A172 (cell line): ENCODE measurements at places on chromosomes 4 and X.
A peak's percentile ranks its signal among the peaks of the same experiment; 100 is the strongest.

- no peak for DNase-seq
Observed at GRCh38 chr4:72951147-72951546, 118.4 kb downstream of the COX18 start.

GRCh38 chrX:3443184-3443583, 96.7 kb upstream of the MXRA5 start:
- no peak for DNase-seq

DNA sequence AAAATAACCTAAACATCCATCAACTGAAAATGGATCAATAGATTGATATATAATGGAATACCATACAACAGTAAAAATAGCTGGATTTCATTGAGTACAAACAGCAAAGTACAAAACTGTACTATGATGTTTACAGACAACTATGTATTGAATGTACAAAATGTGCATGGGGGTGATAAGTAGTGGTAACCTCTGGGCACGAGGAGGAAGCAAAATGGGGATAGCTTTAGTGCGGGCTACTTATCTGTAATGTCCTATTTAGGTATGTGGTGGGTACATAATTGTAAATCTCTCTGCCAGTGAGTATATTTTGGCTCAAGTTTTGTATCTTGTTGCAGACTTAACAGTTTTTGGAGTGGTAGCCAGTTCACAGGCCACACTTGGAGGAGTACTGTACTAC, 123.6 kb downstream of the STAG2 start:
- no peak for DNase-seq

DNA sequence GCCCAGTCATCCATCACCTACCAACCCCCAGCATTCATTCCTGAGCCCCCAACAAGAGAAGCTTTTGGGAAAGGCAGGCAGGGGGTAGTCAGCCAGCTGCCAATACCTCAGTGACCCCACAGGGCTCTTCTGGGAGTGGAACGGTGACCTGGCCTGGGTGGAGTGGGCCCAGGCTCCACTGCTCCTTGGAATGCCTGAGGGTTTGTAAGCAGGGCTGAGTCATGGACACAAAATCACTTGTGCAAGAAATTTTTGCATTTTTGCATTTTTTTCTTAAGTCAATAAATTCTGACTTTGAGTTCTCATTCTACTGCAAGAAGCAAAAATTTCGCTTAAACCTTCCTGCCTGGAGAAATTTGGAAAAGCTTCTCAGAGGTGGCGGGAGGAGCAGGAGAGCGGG, 18.5 kb downstream of the SORCS2 start:
- DNase-seq = peak; percentile 55

DNA sequence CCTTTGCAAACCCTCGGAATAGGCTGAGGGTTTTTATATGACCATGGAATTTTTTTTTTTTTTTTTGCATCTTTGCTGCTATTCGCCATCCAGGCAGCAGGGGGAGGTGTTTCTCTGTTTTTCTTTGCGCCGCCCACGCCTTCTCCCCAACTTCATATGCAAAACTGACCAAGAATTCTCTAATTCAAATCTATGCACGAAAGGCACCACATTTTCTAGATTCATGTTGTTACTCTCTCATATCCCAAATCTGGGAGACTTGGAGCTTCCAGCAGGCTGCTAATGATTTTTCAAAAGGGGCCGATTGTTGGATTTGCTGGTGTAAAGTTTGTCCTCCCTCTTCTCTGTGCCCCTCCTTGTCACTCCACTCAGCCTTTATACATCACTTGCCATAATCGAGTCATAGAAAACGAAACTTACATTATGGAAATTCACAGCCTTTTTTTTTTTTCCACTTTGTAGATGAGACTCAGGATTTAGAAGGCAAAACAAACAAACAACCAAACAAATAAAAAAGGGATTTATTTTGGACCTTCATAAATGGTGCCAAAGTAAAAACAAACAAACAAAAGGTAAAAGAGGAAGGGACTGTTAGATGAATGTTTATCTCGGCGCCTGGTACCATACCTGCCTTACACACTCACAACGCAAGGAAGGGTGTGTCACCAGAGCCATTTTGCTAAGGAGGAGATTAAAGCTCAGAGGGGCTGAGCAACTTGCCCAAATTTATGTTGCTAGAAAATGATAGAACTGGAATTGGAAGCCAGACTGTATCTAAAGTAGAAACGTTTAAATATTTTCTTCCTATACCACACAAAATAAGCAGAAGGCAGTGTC, 29.3 kb upstream of the BOD1L1 start:
- DNase-seq = peak; percentile 44

- DNase-seq = peak; percentile 37
Observed at GRCh38 chrX:19883878-19884277, 3.5 kb downstream of the SH3KBP1 start.

- peak; percentile 16 for DNase-seq
Observed at GRCh38 chr4:1775731-1776500, 17.2 kb upstream of the FGFR3 start.

GRCh38 chr4:56086561-56086960, 137.8 kb downstream of the CEP135 start:
- DNase-seq = peak; percentile 4

DNA sequence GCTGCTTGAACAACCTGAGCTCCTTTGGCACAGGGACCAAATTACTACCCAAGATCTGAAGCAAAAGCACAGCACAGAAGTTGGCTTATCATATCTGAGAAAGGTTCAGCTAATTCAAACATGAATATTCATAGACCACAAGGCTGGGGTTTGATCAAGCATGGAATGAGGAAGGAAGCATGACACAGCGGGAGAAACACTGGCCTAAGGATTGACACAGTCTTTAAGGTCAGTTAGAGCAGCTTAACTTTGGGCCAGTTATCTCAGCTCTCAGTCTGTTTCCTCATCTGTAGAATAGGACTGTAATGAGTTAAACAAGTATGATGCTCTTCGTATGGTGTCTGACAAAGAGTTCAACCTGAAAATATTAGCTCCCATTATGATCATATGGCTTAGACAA, 88.5 kb upstream of the CBR4 start:
- DNase-seq = no peak

- DNase-seq = no peak
Observed at GRCh38 chrX:124690495-124690894, 344.1 kb downstream of the SH2D1A start.

DNA sequence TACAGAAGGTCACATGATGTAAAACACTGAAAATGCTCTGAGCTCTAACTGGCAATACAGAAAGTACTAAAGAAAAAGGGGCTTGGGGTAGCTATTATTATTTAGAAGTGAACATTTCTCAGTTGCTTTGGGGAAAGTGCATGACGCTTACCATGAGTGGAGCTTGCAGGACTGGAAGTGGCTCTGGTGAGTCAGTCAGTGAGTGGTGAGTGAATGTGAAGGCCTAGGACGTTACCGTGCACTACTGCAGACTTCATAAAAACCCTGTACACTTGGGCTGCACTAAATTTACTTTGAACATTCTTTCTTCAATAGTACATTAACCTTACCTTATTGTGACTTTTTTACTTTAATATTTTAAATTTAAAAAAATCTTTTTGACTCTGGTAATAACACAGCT, 89.3 kb upstream of the ENPP6 start:
- no peak for DNase-seq

DNA sequence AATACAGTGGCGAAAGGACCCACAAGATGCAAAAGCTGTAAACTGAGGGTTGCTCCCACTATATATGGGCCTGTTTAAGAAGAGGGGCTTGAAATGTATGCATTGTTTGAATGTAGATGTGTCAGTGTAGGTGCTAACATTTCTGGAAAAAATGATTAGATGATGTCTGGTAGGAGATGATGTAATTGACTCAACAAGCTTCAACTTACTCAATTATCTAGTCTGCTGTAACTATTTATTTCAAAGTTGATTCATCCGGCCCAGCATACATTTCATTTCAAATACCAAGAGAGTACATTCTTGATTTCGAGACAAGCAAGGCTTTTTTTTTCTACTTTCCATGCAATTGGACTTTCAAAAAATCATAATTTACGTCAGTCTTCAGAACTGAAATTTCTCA, 9.3 kb upstream of the ENAM start:
- no peak for DNase-seq

DNA sequence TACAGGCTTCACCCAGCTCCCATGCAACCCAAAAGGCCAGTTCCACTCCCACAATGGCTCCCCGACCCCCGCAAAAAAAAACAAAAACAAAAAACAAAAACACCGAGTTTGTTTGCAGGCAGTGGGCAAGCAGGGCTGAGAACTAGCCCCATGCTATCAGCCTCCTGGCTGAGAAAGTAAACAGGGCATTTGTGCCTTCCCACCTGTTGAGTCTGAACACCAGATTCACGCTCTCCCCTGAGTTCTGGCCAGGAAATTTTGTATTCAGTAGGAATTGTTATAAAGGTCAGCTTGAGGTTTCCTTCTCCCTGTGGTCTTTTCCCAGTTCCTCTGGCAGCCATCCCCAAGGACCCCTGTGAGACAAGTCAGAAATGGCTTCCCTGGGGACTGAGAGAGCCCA, 1066.5 kb downstream of the GLUD2 start:
- DNase-seq = no peak

DNA sequence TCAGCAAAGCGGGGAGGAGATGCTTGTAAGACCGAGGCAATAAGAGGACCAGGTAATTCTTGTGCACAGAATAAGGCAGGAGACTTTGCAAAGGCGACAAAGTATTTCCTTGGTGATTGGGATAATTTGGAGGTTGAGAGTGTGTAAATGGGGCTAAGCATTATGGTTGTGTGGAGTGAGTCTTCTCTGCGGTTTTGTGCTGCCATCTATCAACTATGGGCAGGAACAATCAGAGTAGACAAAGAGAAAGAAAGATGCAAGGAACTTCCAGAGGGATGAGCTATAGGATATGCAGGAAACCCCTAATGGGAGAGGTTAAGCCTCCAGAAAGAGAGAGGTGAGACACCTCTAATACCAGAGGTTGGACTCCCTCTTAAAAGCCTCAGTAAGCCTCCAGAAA, 339.8 kb downstream of the PAPSS1 start:
- DNase-seq = no peak

- peak; percentile 28 for DNase-seq
Observed at GRCh38 chr4:123349421-123350190, 47.0 kb upstream of the SPRY1 start.

- no peak for DNase-seq
Observed at GRCh38 chr4:78520808-78521226, 30.8 kb upstream of the ANXA3 start.

DNA sequence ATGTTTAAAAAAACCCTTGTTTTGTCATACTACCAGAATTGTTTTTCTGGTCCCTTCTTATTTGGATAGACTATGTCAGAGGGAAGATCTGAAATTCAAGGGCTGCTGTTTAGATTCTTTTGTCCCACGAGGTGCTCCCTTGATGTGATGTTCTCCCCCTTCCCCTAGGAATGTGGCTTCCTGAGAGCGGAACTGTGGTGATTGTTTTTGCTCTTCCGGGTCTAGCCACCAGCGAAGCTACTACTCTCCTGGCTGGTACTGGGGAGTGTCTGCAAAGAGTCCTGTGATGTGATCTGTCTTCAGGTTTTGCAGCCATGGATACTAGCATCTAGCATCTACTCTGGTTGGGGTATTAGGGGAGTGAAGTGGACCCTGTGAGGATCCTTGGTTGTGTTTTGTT, 271.1 kb downstream of the DCAF12L2 start:
- DNase-seq = no peak

DNA sequence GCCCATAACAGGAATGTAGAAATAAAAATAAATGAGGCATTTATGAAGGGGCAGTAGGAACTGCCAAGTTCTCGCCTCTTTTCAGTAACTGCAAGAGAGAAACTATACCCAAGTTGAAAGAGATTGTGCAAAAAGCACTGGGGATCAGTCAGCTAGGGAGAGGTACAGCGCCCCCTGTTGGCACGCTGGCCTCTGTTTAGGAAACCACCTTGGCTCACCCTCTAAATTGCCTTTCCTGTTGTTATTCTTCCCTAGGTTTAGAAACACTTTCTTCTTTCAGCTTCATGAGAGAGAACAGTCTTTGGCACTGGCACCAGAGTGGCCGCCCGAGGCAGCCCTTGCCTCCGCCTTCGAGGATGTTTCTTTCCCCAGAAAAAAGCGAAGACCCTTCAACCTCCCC, 348.5 kb downstream of the MID1IP1 start:
- peak; percentile 8 for DNase-seq

- no peak for DNase-seq
Observed at GRCh38 chrX:105101378-105101777, 119.1 kb downstream of the TEX13A start.

DNA sequence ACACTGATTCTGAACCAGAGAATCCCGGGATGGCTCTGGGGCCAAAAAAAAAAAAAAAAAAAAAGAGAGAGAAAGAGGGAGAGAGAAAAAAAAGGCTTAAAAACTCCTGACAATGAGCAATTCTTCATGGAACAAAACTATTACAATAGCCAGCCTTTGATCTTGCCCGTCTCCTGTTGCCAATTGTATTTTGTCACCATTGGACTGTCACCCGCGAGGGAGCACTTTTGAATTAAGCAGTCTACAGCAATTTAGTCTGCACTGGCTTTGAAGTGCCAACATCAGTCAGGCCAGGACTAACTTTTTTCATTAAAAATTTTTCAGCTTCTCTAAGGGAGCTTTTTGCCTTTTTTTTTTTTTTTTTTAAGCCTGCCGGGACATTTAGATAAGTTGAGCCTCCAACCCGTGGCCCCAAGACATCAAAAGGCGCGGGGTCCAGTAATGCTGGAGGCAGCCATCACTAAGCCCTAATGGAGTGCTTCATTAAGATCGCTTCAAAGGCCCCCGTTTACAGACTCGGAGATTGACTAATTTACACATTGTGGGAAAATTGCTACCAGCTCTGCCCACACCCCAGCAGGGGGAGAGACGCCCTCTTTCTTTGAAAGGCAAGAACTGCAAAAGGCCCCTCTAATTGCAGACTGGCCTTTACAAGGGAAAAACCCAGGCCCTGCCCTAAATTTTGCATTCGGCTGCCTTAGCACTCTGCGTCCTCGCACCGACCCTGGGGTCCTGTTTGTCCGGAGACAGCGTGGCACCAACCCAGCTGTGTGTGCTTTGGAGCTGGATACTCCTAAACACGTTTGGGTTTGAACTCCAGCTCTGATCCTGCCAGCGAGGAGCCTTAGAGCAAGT, 98.1 kb upstream of the MSX1 start:
- no peak for DNase-seq

GRCh38 chr4:41587286-41587685, 49.3 kb downstream of the LIMCH1 start:
- no peak for DNase-seq

GRCh38 chr4:102783006-102783405, 22.2 kb upstream of the MANBA start:
- no peak for DNase-seq

- DNase-seq = no peak
Observed at GRCh38 chr4:109118635-109119034, 183.8 kb downstream of the COL25A1 start.

DNA sequence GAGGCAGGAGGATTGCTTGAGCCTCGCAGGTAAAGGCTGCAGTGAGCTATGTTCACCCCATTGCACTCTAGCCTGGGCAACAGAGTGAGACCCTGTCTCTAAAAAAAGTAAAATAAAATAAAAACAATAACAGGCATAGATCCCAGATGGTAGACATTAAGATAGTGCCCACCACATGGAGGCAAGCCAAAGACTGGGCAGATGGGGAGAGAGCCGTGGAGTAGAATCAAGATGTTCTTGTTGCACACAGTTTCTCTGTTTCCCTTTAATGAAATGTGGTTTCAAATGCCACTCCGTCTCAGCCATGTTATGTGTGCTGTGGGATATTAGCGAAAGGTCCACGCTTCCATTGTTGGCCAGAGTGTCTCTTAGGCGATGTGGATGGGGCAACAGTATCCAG, 63.8 kb upstream of the TBL1X start:
- DNase-seq = no peak

- no peak for DNase-seq
Observed at GRCh38 chrX:139298437-139298836, 232.1 kb upstream of the F9 start.

- no peak for DNase-seq
Observed at GRCh38 chr4:65386927-65387326, 283.4 kb downstream of the EPHA5 start.
